ENCODE measurements at places on chromosomes 12 and 14.

- peak; percentile 88 for DNase-seq
These were observed 16.2 kb downstream of the ABHD4 start for GRCh38 chr14:22614240-22614799.

- no peak for DNase-seq
These were observed 16.1 kb upstream of the SH2B3 start for GRCh38 chr12:111389635-111390034.

DNA sequence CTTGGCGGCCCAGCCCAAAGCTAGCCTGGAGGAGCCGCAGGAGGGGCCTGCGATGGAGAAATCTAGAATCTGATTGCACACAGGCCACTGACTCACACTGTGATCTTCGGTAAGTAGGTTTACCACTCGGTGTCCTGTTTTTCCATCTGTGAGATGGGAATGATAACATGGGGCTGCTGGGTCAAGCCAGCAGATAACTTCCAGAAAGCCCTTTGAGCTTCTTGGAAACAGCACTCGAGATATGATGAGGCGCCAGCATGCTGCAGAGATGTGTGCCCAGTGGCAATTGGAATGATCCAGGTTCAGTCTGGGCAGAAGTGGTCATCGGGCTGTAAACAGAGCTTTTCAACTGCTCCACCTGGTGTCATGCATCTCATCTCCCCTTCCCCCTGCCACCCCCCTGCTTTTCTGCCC lies 771.3 kb upstream of the TBX3 start:
- no peak for DNase-seq

GRCh38 chr12:53380104-53380793 lies at the start of gene SP1:
SP1 (plus strand) TSS chr12:53380176; CDS start chr12:53380292, 116 bp downstream.
- peak; percentile 82 for DNase-seq

DNA sequence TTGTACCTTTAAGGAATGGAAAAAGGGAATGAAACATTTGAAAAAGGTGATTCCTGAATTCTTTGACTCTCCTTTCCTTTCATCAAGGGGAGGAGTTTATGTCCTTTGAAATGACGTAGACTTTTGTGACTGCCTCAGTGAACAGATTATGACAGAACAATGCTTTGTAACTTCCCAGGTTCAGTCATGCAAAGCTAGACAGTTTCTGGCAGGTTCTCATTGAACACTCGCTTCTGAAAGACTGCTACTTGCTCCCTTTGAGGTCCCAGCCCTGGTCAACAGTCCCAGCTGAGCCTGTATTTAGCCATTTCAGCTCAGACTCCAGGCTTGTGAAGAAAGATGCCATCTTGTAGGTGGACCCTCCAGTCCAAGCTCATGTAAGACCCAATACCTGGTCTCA lies 1178.9 kb downstream of the BCL11B start:
- no peak for DNase-seq

DNA sequence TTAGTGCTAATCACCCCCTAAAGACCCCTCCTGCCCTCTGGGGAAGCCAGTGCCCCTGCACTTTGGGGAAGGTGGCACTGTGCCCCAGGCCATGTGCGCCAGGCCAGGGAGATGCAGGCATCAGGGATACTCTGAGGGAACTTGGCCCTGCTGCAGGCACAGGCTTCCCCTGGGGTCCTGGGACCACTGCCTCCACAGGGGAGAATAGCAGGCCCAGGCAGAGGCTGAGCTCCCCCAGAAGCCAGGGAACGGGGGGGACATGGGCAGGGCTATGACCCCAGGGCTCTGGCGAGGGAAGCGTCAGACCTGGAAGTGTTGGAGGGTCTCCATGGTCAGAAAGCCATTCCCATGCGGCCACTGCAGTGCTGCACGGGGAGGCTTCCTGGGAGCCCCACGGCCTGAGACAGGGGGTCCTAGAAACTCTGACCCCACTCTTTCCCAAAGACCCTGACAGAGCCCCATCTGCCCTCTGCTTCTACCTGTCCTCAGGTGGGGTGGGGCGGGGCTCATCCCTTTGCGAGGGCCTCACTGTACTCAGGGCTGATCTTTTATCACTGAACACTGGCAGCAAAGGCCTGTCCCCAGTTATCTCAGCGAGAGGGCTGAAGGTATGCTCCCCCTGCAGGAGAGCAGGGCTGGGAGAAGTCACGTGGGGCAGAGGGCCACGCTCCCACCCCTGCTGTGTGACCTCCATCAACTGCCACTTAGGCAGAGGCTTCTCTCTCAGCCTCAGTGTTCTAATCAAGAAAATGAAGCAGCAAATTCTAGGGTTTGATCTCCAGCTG lies 160.0 kb downstream of the CALM1 start:
- no peak for DNase-seq

GRCh38 chr12:79983492-79983891 lies 48.6 kb upstream of the PPP1R12A start:
- DNase-seq = peak; percentile 70

GRCh38 chr12:53097564-53098353 lies at the start of gene IGFBP6:
IGFBP6 (plus strand) TSS chr12:53097667; CDS start chr12:53097718, 51 bp downstream.
- DNase-seq = no peak

DNA sequence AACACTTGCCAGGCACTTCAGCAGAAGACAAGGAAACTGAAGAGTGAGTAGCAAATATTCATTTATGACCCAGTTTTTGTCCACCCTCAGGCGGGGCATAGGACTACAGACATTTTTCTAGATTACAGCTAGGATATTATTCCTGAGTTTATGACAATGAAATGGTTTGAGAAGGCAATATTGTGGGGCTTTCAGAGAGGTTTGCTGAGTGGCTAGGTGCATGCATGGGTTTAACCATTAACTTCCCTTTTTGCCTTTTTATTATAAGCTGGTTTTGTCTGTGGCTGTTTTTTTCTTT lies 104.0 kb upstream of the BCAT1 start:
- DNase-seq = no peak

DNA sequence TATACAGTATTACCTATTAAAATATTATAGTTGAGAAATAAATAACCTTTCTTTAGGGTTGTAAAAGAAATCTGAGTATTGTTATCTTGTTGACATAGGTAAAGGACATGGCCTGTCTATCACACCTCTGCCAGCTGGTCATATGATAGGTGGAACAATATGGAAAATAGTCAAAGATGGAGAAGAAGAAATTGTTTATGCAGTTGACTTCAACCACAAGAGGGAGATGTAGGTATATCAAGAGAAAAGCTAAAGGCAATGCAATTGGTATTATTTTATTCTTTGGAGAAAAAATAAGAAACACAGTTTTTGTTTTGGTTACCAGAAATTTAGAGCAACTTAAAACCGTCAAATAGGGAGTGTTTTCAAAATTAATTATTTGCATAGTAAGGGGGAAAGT lies 13.5 kb downstream of the CPSF2 start:
- DNase-seq = peak; percentile 32

DNA sequence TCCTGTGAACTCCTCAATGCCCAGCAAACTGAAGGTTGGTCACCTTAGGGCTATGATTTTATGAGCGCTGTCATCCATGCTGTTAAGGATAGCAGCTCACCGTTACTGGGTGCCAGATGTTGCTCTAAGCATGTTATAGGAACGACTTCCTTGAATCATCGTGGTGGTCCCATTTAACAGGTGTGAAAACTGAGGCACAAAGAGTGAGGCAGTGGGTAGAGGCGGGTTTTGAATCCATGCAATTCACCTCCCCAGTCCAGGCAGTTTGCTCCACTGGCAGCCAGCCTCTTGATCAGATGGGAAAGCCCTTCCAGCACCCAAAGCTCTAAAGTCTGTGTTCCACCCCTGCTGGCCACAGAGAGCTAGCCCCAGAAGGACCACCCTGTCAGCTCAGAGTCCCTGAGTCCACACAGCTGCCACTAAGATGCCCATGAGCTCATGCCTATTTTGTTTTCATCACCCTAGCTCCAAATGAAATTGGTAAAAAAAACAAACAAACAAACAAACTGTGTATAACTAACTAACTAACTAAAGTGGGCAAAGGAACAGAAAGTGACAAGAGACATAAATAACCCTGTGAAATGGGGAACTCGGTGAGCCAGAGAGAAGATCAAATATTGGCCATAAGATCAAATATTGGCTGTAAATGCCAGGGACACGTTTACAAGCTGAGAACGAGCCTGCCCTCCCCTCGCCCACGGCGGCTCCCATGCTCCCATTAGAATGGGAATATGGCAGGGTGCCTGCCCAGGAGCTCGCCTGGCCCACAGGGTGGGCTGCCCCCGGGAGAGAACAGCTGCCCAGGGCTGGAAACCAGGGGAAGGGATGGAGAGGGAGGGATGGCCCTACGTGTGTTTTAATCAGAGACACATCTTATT lies 72.3 kb upstream of the RFLNA start:
- DNase-seq = no peak

Data from astrocyte of the cerebellum (primary cell).